ENCODE measurements at places on chromosomes 6 and 20.

GRCh38 chr6:157713451-157714152, 109.4 kb upstream of the SNX9 start:
- no peak for DNase-seq

DNA sequence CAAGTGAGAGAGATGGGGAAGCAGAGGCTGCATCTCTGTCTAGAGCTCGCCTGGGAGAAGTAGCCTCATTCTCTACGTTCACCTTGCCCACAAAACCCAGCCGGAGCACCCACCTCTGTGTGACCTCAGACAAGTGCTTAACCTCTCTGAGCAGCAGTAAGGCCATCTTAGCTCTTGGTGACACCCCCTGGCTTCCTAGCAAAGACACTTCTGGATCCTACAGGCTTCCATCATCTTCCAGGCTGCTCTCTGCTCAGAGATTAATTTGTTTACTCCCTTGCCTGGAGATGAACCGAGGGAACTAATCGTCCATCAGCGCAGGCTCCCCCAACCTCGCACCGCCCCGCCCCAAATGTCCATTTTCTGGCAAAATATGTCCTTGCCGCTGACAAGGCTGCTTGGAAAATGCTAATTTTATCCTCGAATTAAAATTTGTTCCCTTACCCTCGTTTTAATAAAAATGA, 24.0 kb upstream of the CTNNBL1 start:
- DNase-seq, result no peak

DNA sequence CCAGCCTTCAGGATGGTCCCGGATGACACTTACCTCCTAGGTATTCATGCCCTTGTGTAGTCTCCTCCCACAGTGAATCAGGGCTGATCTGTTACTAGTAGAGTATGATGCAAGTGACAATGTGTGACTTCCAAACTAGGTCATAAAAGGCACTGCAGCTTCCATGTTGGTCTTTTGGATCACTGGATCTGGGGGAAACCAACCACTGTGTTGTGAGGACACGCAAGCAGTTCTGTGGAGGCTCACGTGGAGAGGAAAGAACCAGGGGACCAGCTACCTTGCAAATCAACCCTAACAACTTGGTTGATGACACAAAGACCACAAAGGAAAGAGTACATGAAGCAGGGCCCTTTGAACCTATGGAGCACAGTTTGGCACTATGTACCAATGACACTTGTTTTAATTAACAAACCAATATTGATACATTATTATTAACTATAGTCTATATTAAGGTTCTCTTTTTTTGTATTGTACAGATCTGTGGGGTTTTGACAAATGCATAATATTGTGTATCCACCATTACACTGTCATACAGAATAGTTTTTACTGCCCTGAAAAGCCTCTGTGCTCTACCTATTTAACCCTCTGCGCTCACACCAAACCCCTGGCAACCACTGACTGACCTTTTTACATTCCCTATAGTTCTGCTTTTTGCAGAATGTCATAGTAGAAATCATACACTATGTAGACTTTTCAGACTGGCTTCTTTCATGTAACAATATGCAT, 16.3 kb upstream of the SDCBP2 start:
- no peak for DNase-seq

DNA sequence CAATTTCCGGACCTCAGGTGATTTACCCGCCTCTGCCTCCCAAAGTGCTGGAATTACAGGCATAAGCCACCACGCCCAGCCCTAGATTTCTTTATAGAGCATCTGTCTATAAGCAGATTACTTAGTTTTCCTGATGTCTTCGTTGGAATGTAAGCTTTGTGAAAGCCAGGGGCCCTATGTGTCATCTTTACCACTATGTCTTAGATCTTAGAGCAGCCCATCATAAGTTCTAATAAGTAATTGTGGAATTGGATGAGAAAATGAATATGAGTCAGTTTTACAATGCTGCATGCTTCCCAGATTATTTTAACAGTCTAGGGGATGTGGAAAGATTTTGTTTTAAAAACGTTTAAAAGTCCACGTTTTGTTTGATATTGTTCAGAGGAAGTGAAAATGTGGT, 9.1 kb upstream of the ZBTB2 start:
- DNase-seq, result no peak

DNA sequence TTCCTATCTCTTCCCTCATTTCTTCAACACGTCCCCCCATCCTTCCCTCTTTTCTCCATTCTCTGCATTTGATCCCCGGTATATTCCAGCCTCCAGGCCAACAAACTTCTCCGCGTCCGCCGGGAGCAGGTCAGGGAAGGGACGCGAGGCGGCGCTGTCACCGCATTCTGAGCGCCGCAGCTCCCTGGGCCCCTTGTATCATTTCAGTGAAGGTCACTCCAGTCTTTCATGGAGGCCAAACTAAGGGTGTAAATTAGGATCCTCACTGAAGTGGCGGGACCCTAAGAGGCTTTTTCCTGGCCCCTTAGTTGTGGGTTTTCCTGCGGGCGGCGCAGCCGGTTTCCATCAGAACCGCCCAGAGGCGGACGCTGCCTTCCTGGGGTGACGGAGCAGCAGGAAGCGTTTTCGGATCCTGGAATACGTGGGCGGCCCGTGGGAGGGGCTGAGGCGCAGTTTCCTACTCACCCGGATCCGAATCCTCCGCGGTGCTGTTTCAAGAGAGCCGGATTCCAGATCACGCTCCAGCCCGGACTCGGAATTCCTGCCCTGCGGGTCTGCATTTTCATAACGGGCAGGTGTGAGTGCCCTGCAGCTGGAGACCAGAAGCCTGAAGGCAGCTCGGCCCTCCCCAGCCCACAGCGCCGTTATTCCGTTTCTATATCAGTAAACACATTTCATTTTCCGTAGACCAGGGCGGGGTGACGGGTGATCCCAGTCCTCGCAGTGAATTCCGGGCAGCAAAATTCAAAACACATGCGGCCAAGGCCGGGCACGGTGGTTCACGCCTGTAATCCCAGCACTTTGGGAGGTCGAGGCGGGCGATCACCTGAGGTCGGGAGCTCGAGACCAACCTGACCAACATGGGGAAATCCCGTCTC, 3.6 kb upstream of the MICA start:
- DNase-seq, result peak; percentile 69

DNA sequence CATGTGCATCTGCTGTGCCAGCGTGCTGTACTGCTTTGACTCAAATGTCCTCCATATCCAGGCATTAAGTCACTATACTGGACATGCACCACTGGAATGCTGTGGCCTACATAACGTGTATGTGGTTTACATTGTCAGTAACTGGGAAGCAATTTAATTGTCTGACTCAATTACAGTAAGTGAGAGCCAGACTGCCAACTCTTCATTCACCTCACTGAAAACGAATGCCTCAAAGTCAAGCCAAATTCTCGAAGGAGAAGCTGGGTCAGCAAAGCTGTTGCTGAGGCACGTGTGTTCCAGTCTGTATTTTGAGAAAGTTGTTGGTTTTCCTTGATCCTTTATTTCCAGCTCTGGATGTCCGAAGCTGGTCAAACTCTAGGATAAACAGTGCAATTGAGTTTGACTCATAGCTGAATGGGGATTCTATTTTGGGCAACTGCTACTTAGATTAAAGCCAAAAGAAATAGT, 534.3 kb downstream of the COL12A1 start:
- peak; percentile 96 for DNase-seq

DNA sequence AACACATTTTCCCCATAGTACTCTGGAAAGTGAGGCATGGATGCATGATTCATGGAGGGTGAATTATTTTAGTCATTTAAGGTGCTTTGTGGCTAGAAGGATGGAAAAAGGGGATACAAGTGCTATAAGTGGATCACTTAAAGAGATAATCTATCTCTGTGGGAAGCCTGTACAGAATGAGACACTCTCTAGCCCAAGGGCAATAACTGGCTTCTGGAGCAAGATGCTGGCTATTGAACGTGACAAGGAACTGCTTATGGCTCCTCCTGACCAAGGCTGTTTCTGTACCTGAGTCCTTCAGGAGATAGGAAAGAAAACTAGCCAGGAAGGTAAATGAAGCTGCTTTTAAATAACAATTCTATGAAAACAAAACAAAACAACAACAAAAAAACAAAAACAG, 590.7 kb downstream of the EYS start:
- DNase-seq, result no peak

GRCh38 chr6:7045331-7045730, 62.4 kb upstream of the RREB1 start:
- DNase-seq, result no peak

- no peak for DNase-seq
These were observed 632.7 kb upstream of the AGPAT4 start for GRCh38 chr6:161906571-161906970.

DNA sequence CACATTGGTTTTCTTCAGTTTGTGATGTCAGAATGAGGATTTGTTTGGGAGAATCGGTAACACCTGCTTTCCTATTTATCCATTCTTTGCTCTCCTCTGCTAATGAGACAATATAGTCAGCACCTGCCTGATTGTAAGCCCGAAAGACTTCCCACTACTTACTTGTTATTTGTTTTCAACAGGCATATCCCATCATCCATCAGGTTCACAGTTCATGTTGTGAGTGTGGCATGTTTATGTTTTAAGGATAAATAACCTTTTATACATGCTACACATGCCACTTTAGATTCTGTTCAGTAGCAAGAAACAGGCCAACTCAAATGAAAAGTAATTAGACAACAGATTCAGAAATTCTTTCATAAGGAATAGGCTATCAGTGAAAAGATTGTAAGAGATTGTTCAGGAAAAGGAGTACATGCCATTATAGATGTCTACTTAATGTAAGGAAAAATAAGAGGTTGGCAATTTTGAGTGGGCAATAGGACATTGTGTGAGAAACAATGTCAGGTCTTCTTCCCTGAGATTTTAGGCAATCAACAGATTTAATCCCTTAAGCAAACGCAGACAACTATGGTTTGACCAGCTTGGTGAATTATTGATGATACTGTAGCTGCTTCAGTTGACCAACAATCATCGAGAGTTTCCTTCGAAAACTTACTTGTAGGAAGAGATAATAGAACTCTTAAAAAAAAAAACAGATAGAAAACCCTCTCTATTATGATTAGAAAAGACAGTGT, 7.9 kb upstream of the GPRC6A start:
- no peak for DNase-seq

DNA sequence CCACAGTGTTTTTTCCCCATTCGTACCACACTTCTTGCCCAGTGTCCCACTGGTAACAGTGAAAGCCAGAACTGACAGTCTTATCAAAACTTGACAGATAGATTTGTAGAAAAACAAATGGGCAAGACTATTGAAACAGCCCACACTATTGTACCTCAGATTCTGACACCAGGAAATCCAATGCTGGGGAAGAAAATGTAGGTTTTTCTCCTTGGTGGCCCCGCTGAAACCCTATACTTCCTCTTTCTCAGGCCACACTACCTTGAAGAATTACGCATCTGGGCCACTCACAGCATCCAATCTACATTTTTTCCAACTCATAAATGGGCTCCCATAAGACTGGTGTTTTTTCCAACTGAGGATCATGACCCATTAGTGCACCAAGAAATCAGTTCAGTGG, 90.9 kb upstream of the HDDC2 start:
- DNase-seq, result no peak

- no peak for DNase-seq
These were observed 88.8 kb downstream of the THEMIS start for GRCh38 chr6:127811900-127812570.

DNA sequence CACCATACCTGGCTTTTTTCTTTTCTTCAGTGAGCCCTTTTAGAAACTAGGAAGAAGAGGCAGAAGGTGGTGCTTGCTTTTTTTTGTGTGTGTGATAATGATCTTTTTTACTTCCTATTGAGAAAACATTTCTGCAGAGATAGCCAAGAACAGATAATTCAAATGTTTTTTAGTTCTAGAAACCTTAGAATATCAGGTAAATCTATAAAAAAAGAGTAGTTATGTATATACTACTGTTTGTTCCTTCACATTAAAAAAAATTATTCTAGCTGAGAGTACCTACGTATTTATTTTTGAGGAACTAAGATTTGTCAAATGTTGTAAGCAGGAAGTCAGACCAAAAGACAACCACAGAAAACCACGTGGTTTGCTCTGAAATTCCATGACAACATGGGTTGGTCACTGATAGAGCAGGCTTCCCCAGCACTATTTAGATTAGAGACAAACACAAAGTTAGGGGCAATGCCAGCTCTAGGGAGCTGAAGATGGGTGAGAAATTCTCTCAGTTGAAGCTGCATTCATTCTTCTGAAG, 12.8 kb downstream of the STK4 start:
- no peak for DNase-seq

DNA sequence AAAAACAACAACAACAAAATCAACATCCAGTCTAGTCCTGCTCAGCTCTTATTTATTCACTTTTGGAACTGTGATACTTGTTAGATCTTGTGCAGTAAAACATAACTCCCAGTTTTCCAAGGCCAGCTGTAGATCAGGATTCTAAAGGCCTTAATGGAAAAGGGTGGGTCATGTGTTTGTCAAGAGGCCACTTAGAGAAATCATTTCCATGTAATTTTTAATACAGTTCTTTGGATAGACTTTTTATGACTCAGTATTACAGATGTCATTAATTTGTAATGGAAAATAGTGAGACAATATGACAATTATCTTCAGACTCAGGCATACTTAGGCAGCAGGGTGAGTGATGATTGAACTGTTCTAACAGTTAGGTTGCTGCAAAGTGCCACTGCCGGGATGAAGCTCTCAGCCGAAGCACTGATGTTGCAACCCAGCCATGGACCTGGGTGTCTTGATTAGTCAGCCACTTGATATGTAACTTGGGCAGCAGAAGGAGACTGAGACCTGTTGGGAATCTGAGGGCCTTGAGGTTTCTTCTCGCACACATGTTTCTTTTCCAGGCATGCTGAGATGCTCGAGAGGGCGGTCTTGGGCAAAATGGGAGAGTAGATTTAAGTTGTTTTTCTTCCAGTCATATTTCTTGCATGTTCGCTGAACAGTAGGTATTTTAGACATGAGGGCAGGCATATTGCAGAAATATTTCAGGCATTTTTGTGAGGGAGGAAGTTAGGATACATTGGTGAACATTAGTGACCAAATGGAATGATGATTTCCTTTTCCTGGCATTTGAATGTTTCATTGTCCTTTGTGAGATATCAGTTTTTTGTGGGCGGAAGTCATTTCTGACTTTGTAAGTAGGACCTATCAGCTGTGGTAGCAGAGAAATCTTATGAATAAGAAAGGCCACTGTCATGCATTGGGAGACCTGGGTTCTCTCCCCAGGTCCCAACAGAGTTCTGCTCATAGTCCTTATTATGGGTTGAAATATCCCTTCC, 52.3 kb downstream of the SLX4IP start:
- no peak for DNase-seq

- DNase-seq, result no peak
These were observed 25.3 kb downstream of the BFSP1 start for GRCh38 chr20:17505636-17506517.
